ENCODE measurements at places on chromosomes 7 and 10.
A peak's percentile ranks its signal among the peaks of the same experiment; 100 is the strongest.

DNA sequence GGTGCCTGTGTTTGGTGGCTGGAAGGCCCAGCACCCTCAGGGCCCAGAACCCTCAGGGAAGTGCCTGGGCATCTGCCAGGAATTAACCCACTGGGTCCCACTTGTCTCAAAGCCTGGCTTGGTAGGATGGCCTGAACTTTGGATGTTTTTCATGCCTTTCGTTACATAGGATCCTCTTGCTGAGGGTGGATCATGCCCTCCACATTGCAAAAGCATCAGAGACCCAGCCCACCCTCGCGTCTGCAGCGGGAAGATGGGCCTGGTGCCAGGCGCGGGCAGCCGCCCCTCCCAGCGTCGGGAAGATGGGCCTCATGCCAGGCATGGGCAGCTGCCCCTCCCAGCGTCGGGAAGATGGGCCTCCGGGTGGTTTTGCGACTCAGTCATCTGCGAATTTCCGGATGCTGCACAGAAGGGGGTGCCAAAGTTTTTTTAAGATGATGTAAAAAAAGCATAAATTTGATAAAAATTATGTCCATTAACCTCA, 51.9 kb upstream of the PRKAR1B start:
- no peak for DNase-seq

GRCh38 chr7:93958216-93958615, 36.7 kb downstream of the GNG11 start:
- DNase-seq, result no peak

- no peak for DNase-seq
These were observed 285.9 kb downstream of the ATRNL1 start for GRCh38 chr10:115379064-115379463.

DNA sequence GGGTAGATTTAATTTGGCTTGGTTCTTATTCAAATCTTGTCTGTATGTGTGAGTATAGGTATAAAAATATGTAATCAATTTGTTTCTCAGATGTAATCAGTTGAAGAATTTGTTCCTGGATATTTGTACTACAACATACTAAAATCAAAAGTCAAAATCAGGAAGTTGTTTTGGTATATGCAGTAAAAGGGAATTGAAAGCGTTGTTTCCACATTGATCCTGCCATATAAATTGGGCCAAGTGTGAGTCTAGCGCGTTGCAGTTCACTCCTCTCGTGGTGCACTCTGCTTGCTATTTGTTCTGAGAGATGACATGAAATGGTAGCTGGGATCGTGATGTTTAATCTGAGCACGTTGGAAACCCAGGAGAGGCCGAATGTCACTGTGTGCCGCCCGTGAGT, 55.9 kb downstream of the SHH start:
- peak; percentile 36 for DNase-seq

- DNase-seq, result peak; percentile 46
These were observed 55.2 kb upstream of the GSDME start for GRCh38 chr7:24812305-24812945.

- no peak for DNase-seq
These were observed 88.4 kb upstream of the RHEB start for GRCh38 chr7:151608031-151608551.

GRCh38 chr10:124849111-124849773, 47.6 kb downstream of the ABRAXAS2 start:
- no peak for DNase-seq

DNA sequence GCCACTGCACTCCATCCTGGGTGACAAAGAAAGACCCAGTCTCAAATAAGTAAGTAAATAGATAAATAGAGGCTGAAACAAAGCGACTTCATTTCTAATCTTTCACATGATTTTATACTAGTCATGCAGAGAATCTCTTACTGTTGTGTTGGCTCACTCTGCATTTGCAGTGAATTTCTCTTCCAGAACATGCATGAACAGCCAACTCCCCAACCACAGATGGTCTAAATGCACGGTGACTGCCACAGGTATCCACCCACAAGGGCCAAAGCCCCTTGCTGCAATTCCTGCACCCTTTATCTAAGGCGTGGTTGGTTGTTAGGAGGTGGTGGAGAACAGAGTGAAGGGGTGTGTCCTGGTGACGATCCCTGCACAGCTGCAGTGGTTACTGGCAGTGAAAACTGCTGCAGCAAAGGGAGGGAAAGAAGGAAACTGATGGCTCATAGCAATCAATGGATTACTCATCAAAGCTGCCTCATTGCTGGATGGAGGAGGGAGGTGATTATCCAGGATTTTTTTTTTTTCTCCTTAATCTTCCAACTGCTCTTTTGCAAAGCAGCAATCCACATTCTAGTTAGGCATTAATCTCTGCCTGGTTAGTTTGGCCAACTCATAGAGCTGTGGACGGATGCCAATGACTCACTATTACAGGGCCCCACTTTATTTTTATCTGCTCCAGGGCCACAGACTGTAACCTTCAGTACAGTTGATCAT, 50.6 kb downstream of the PRTFDC1 start:
- DNase-seq, result no peak

DNA sequence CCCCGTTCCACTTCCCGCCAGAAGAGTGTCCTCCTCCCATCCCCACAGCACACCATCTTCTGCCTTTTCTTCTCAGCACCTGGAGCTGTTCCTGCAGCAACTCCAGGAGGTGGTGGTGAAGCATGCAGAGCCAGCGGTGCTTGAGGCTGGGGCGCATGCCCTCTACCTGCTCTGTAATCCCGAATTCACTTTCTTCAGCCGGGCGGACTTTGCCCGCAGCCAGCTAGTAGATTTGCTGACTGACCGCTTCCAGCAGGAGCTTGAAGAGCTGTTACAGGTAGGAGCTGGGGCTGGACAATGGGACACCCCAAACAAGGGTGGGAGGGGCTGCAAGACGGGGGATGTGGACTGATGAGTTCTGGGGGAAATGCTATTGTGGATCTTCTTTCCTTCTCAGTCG, 19.1 kb upstream of the PVRIG start:
- no peak for DNase-seq

DNA sequence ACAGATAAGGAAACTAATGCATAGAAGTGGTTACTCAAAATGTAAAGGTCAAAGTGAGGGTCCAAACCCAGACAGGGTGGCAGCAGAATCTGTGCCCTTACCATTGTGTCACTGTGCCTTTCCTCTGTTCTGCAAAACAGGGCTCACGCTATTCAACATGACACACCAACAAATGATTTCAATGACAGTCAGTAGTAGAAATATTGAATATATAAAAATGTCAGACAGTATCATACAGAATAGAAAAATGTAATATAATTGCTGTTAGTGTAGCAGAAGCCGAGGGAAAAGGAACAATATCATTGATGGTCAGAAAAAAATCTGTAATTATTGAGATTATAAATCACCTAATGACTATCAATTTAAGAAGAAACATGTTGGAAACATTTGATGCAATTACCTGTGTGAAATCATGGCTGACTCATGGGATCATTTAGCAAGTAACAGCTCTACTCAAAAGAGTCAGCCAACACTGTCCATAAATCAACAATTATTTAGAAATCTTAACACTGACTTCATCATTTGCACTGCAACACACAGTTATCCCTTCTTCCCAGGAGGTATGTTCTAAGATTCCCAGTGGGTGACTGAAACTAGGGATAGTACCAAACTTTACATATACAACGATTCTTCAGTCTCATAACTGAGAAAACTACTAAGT, 198.7 kb downstream of the DGKI start:
- DNase-seq, result no peak

DNA sequence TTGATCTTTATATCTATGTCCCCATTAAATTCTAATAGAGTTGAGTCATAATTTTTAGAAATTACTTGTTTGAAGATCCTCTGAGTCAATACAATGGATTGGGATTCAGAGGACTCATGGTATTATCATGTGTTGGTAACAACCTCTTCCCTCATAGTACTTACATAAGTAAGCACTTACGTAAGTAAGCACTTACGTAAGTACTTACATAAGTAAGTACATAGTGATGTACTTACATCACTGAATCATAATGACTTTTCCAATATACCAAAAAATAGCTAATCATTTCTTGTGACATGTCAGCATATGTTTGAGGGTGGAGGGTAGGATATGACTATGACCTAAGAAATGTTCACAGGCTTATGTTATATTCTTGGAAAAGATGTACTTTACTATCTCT, 740.5 kb downstream of the SORCS1 start:
- DNase-seq, result no peak

- DNase-seq, result no peak
These were observed 240.7 kb downstream of the COBL start for GRCh38 chr7:51075681-51076580.

DNA sequence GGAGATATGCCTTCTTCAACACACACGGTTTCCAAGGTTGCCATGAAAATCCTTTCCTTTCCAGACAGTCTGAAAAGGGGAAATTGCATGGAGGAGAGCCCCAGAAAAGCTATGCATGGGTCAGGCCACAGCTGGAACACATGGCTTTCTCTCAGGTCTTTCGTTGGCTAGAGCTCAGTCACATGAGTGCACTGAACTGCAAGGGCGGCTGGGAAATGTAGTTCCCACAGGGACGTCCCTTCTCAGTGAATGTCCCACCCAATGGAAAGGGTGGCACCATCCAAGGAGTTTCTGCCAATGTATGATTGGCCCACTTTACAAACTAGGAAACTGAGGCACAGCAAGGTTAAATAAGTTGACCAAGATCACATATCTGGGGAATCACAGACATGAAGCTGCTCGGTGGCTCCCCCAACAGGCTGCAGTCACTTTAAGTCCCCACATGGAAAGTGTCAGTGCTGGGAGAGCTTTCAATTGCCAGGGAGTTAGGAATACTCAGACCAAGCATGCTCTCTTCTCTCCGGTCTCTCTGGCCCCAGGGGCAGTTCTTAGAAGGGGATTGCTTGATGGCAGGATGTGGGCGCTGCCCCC, 571.3 kb downstream of the GLRX3 start:
- DNase-seq, result no peak

DNA sequence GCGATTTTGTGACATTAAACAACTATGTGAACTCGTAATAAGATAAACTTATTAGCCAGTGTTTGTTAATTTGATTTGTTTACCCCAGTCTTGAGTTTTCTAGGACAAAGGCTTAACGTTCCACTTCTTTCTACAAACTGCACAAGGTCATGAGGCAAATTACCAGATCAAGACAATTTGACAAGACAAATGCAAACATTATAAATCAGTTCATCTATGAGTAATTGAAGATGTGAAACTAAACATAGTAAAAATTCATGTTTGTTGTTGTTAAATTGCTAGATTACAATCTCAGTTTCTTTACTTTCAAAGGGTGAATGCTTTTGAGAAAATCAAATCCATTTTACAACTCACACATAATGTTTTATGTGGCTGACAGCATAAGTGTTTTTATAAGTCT, 13.4 kb upstream of the ZNF804B start:
- no peak for DNase-seq

- no peak for DNase-seq
These were observed 69.8 kb upstream of the STEAP1B start for GRCh38 chr7:22569586-22570321.

GRCh38 chr10:20995123-20995987, 98.2 kb upstream of the NEBL start:
- DNase-seq, result no peak

DNA sequence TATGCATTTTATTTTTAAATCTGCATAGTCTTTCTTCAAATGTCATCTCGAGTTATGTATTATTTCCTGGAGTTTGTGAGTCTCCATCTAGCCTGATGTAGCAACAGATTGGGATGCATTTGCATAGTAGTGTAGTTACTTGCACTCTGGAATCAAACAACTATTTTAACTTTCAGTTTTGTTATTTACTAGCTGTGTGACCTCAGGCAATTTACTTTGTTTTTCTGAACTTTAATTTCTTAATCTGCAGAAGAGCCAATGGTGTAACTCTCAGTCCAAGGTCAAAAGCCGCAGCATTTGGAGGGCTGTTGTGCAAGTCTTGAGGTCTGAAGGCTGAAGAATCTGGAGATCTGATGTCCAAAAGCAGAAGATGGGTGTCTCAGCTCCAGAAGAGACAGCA, 175.8 kb upstream of the SORCS1 start:
- DNase-seq, result no peak

DNA sequence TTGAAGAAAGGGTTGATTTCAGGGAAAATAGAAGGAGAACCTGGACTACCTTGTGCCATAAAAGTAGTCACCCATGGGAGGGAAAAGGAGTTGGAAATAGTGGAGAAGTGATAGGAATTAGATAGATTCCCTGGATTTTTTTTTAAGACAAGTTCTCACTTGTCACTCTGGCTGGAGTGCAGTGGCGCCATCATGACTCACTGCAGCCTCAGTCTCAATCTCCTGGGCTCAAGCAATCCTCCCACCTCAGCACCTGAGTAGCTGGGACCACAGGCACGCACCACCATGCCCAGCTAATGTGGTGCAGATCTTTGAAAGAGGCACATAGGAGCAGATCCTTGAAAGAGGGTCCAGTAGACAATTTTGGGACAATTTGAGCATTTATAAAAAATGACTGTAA, 9.5 kb upstream of the BLNK start:
- no peak for DNase-seq

- DNase-seq, result no peak
These were observed 6.8 kb upstream of the IFIT1B start for GRCh38 chr10:89371079-89371478.

GRCh38 chr7:26858241-26858715, 6.1 kb downstream of the SKAP2 start:
- no peak for DNase-seq

DNA sequence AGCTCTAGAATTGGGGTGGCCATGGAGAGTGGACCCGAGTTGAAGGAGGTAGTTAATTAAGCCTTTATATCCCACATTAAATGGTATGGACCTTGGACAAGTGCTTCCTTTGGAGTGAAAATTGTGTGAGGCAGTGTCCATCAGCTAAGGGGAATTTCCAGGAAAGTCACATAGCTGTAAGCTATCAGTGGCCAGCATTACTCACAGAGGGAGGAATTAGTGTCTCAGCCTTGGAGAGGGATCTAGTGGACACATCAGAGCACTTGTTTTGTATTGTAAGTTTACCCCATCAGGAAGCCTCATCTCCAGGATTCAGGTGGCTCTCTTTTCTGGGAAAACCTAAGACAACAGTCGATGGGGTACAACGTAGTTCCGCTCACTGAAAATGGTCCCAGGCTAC, 416.7 kb downstream of the TFEC start:
- DNase-seq, result no peak
